Stimulated activated CD4-positive, alpha-beta T cell treated with anti-CD3 and anti-CD28 coated beads, Interleukin-2, amount 100 ng/mL, for 48 hours (primary cell): ENCODE measurements at places on chromosomes 4 and X.

- no peak for DNase-seq
Observed at GRCh38 chrX:118631586-118631985, 95.8 kb upstream of the IL13RA1 start.

DNA sequence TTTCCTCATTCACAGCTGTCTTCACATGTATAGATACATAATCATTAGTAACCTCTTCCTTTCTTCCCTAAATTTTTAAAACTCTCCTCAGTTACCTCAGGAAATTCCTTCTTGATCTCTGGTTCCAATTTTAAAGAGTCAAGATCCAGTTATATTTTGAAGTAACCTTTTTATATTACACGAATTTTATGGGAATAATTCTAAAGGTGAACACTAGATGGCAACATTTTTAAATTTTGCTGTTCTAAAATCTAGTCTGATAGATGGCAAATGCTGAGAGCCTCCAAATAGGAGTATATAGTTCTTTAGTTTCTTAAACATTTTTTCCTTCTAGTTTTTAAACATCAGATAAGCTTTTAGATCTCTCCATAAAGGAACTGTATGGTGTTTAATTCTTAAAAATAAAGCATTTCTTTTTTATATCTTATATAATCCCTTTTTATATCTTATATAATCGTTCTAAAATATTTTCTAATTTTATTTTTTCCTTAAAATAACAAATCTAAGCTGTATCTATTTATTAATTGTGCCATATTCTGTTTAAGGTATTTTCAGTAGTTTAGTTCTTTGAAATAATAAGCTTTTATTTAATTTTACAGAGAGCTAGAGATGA lies 37.9 kb upstream of the PAPSS1 start:
- DNase-seq = no peak

DNA sequence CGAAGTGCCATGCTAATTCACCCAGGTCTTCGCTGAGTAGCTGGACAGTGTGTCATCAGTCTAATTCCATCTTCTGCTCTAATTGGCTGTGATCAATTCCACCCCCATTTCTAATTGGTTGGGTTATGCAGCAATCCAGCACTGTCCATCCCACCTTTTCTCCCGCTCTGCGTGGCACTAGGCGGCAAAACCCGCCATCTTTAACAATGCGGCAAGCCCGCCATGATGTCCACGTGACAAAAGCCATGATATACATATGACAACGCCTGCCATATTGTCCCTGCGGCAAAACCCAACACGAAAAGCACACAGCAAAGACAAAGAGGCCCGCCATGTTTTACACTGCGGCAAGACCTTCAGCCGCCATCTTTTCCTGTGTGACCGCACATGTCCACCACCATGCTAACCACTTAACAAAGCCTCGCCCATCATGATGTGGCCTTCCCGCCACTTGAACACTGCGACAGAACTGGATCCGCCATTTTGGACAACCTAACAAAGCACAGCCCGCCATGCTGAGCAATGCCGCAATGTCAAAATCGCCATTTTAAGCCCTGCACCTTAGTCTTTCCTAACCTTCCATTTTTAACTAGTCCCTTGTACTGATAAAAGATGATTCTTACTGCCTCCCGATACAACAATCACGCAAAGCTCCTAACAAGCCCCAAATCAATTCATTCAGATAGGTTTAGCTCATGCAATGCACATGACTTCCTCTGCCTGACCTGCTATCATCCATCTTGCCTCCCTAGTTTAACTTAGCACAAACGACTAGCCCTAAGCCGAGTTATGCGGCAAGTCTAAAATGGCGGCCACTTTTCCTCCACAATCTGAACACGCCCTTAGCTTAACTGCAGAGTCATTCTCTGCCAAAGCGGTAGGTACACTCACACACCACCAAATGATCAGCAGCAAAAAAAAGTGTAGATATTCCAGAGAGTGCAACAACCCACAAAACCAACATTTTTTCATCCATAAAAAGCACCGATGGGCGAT lies 288.3 kb downstream of the CHIC1 start:
- no peak for DNase-seq

DNA sequence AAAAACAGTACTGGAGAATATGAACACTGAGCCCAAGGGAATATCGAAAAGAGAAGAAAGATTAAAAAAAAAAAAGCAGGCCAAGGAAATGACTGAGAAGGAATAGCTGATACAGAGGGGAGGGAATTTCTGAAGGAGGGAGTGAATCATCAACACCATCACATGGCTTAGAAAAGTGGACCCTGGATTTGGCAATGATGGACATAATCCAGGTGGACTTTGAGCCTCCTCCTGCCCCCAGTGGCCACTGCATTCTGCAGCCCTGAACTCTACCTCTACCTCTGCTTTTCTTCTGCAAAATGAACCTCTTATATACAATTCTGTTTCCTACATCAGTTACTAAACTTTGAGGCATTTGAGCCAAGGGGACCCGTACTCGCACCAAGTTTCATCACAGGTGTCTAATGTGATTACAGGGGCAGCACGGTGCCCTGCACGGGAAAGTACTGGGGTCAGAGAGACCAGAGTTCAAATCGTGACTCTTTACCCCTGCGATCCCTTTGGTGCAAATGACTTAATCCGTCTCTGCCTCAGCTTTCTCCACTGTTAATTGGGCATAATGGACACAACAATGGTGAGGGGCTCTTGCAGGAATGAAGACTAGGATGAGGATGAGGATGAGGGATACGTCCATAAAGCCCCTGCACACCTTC lies 1.1 kb downstream of the OCIAD2 start:
- DNase-seq = no peak

DNA sequence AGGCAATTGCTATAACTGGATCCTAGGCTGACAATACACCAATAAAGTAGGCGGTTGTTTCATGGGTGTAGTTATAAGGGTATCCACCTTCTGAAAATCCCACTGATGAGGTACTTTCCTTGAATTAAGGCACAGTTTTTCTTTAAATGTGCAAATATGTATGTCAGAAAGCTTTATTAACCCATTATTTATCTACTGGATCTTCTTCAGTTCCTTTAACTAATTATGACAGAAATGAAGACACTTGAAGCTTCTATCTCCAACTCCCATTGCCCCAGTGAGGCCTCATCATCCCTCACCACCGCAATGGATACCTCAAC lies 159.6 kb upstream of the KLF3 start:
- DNase-seq = no peak

- DNase-seq = no peak
Observed at GRCh38 chrX:101230636-101231035, 11.1 kb downstream of the DRP2 start.

GRCh38 chr4:187027272-187027671 lies 303.6 kb upstream of the FAT1 start:
- no peak for DNase-seq

DNA sequence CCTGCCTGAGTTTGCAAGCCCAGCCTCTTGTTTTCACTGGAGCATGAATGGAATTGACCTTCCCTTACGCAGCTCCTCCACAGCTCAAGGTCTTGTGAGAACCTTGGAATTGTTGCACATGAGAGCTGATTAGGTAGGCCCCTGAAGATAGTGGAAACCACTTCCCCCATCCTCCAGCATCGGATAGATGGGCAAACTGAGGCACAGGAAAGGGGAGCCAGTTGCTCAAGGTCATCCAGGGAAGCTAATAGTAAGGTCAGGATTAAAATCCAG lies 27.2 kb downstream of the PJA1 start:
- DNase-seq = no peak
